ENCODE measurements at places on chromosomes 3 and 15.

- DNase-seq = no peak
These were observed 24.2 kb downstream of the PFKFB4 start for GRCh38 chr3:48532271-48532976.

GRCh38 chr3:30685267-30685667, 78.9 kb downstream of the TGFBR2 start:
- DNase-seq = no peak

DNA sequence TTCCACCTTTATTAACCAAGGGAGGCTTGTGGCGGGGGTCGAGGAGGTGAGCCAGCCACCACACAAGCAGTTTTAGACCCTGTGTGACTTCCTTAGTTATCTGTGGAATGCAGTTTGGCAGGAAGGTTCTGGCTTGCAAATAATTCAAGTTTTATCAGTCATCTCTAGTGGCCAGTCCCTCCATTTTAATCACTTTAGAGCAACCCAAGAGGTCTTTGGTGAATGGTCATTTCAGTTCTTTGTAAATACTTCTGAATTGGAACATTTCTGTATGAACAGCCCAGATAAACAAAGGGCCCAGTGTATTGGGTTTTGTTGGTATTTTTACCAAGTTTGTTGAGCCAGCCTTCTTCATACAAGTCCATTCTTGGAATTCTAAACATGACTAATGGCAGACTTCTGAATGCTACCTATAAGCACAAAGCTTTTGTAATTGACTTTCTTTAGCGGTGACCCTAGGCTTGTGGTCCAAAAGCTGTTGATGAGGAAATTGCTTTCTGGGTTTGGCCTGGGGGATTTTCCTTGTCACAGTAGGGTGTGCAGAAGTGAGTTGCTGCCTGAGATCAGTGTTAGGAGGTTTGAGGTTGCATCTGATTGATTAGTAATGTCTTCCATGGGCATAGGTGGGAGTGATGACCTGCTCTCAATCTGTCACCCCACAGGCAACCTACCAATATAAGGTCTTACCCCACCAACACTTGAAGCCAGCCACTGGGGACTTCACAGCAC, 193.3 kb upstream of the TOPAZ1 start:
- no peak for DNase-seq

DNA sequence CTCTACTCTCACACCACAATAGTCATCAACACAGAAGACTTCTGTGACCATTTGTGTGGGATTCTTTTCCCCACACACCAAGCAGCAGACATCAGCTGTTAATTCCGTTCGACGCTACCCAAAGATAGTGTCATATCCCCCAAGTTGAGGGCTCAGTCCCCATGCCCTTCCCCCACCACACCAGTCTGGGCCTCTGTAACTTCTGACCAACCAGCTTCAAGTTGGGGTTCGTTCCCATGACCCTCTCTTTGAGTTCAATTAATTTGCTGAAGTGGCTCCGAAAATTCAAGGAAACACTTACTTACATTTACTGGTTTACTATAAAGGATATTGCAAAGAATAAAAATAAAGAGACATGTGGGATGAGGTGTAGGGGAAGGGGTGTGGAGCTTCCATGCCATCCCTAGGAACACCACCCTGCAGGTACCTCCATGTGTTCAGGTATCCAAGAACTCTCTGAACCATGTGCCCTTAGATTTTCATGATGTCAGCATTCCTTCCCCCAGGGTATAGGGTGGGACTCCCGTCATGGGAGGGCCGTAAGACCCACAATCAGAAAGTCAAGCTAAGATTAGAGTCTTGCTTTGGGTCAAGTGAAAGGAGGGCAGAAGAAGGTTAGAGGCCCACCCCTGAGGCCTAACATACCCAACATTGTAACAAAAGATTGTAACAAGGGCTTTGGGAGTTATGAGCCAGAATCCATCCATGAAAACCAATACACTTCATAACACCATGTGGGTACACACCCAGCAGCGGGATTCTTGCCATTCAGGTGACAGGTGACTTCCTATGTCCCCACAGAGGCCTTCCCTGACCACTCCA, 82.7 kb downstream of the BTLA start:
- DNase-seq = no peak

- no peak for DNase-seq
These were observed 206.0 kb downstream of the THRB start for GRCh38 chr3:24288496-24289236.

DNA sequence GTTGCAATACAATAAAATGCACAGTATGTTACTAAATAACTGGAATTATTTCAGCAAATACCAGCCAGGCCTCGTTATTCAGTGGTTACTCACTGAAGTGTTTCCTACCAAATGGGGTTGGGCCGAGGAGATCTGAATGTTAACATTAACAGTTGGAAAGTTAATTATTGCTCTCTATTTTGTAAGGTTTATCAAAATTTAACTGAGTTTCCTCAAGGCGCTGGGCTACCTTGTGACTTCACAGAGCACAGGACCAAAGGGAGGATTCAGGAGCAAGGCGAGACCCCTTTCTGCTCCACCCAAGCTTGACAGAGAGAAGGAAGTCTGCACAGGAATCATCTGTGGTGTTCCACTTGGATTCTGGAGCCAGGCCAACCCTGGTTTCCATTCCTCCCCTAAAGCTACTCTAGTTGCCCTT, 21.6 kb downstream of the ADAMTS9 start:
- no peak for DNase-seq

DNA sequence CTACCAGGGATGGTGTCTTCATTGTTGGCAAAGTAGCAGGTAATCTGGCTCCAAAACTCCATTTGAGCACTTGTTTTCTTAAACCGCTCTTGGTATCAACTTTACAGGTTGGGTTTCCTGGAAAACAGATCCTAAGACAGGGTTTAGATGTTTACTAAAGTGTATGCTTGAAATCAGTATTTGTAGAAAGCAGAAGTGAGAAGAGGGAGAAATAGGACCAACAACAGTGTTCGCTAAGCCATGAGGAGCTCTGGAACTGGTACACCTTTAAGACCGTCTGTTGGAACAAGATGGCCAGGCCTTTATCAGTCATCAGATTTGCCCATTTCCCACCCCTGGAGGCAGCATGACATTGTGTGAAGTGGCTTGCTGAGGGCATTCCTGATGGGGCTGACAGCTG, 171.0 kb upstream of the COL8A1 start:
- no peak for DNase-seq

Measured in NCI-H1930 (cell line).